ENCODE measurements at places on chromosomes 13 and 19.

DNA sequence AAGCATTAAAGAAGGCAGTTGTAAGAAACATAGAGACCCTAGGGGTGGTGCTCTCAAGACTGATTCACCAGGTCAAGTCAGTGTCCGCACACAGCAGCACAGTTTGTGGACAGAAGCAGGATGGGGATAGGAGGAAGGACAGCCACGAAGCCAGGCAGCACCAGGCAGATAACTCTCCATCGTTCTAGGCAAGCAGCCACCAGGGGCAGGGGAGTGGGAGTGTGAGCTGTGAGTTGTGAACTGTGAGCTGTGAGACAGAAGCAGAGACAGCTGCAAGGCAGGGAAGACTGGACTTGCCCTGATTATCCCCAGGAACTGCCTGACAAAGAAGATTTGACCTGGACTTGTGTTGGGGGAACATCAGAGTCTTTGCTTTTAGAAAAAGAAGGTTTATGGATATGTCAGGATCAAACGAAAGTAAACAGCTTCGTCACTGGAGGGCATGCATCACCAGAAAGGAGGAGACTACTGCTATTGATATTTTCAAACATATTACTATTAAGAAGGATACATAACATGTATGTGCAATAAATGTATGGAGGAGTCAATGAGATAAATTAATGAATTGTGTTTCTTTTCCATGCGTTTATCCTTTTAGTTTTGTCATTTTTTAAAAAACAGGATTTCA is 286.1 kb downstream of the IRS2 start:
- H3K27ac ChIP-seq = no peak overlapping the region
- no peaks in the 10 kb centered on the region for H3K4me1 ChIP-seq
- no peak overlapping the region for H3K4me3 ChIP-seq
- DNase-seq = no peak

DNA sequence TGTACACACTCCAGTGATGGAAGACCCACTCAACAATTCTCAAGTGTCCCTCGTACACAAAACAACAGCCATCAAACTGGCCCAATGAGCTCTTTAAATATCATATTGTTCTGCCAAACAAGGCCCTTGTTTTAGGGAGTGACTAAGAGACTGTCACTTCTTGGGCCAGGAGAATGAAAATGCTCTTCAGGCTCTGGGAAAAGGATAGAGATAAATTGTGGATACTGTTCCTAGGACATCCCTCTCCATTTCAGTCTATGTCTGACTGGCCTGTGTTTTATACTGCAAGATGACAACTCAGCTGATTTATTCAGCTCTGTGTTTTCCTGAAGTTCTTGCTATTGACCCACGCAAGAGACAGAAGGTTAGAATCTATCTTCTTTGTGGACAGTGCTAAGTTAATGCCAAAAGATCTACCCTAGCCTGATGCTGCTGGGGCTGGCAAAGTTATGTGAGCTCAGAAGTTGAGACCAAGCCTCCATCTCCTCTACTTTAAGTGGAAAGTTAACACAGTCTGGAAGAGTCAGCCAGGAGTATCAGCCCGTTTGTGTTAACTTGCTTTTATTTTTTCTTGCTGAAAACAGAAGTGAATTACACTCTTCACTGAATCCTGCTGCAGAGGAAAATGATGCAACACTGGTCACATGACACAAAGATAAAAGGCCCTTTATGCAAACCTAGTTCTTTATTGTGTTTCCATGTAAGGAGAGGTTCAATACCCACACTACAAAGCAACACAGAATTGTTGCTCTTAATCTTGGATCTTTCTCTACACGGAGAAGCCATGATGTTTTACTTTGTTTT is 14.6 kb downstream of the FRY start:
- no peaks in the 10 kb centered on the region for H3K36me3 ChIP-seq
- H3K27ac ChIP-seq = no peak overlapping the region
- no peak overlapping the region for H3K4me3 ChIP-seq
- H3K4me1 ChIP-seq = peaks cover 25% of the 10 kb centered on the region

- H3K36me3 ChIP-seq = peaks cover 68% of the 10 kb centered on the region
- H3K4me3 ChIP-seq = no peak overlapping the region
- peaks cover 16% of the 10 kb centered on the region for H3K4me1 ChIP-seq
- no peak for DNase-seq
- H3K27ac ChIP-seq = no peak overlapping the region
Observed at GRCh38 chr13:110210604-110210985, 96.4 kb downstream of the COL4A1 start.

- no peaks in the 10 kb centered on the region for H3K36me3 ChIP-seq
- no peaks in the 10 kb centered on the region for H3K4me1 ChIP-seq
- no peak for DNase-seq
- no peak overlapping the region for H3K4me3 ChIP-seq
- H3K27me3 ChIP-seq = no peaks in the 10 kb centered on the region
Observed at GRCh38 chr13:74921326-74921725, 560.6 kb downstream of the TBC1D4 start.

DNA sequence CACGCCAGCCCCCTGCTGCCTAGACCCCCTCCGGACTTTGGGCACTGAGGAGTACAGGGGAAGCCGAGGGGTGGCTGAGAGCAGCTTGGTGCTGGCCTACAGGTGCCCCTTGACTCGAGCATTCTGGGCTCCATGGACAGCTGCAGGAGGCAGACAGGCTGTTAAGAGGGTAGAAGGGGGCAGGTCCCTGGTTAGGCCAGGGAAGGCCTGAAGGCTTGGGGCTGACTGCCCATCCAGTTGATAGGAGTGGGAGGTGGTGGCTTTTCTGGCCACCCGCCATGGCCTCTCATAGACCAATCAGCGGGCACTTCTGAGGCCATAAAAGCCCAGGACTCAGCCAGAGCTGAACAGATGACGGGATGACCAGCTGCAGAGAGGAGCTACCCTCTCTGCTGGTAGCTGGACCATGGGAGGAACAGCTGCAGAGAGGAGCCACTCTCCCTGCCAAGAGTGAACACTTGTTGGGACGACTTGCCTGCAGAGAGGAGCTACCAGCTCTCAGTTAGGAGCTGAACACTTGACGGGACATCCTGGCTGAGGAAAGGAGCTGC is 10.7 kb upstream of the SUPT20H start:
- no peak overlapping the region for H3K27ac ChIP-seq
- H3K4me3 ChIP-seq = no peak overlapping the region
- H3K4me1 ChIP-seq = no peaks in the 10 kb centered on the region
- no peaks in the 10 kb centered on the region for H3K27me3 ChIP-seq
- no peak for DNase-seq

- H3K27me3 ChIP-seq = peaks cover 15% of the 10 kb centered on the region
- H3K27ac ChIP-seq = no peak overlapping the region
- no peaks in the 10 kb centered on the region for H3K4me1 ChIP-seq
- H3K36me3 ChIP-seq = no peaks in the 10 kb centered on the region
- no peak for DNase-seq
Observed at GRCh38 chr19:1763648-1764639, 10.6 kb downstream of the ONECUT3 start.

DNA sequence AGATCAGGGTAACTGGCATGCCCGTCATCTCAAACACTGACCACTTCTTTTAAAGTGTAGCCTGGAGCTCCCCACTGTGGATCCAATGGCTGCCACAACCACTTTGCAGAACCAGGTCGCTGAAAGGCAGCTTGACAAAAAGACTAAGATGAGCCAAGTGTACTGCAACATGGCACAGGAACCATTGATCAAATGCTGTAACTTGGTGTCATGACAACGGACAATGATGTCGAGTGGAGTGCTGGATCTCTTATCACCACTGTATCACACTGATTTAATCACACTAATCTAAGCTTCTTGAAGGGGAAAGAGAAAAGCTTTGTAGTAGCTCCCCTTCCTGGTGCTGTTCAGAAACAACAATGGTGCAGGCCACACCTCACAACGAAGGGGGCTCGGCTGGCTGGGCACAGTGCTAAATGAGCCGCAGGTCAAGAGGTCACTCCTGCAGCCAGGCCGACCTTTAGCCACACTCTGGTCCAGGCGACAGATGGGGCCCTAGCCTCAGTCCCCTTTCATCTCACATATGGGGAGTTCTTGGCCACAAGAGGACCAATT is 2.2 kb upstream of the TNFRSF19 start:
- no peak for DNase-seq
- no peak overlapping the region for H3K4me3 ChIP-seq
- H3K27me3 ChIP-seq = peaks cover 6% of the 10 kb centered on the region
- no peak overlapping the region for H3K27ac ChIP-seq
- H3K36me3 ChIP-seq = no peaks in the 10 kb centered on the region

DNA sequence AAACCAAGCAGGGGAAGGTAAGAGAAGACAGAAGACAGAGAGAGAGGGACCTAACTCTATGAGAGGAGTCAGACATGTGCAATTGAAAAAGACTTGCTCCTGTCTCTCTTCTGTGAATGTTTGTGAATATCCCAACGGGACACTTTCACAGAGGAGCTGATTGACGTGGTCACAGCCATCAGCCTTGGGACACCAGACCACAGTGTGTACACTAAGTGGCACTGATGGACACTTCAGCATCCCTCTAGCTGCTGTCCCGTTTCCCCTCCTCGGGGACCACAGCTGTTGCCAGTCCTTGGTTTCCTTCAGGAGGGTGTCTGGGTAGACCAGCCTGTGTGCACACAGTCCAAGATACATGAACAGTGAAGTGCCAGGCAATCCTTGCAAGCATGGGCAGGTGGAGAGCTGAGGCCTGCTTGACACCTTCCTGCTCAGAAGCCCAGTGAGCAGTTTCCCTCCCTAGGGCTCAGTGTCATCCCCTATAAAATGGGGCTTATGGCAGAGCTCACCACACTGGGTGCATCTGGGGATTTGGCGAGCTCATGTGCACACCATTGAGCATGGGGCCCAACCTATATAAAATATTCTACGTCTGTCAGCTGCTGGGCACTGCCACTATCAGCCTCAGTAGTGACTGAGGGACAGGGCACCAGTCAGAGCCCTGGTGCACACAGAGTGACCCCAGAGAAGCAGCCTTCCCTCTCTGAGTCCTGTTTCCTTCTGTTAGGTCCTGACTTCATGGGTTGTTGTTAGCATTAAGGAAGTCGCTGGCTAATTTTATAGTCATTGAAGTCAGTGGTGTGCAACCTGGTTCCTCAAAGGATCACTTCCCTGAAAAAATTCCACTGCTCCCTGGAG is 4.3 kb upstream of the USF2 start:
- peaks cover 22% of the 10 kb centered on the region for H3K4me1 ChIP-seq
- no peaks in the 10 kb centered on the region for H3K27me3 ChIP-seq
- no peak for DNase-seq
- no peaks in the 10 kb centered on the region for H3K36me3 ChIP-seq
- H3K4me3 ChIP-seq = no peak overlapping the region
- no peak overlapping the region for H3K27ac ChIP-seq

DNA sequence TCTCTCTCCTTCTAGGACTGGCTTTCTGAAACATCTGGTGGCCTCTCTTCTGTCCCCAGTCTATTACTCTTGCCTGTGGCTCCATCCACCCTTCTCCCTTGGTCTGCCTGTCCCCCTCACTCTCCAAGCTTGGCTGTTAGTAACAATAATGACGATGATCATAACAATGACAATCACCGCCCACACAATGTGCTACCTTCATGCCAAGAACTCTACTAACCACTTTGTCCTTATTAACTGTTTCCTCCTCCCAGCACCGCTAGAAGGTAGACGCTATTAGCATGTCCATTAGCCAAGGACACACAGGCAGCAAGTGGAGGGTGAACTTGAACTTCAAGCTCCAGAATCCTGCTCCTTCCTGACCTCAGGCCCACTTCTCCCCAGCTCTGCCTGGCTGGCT is 2.7 kb downstream of the GYS1 start:
- peak overlapping the region; percentile 26 for H3K27ac ChIP-seq
- no peak for DNase-seq
- peaks cover 37% of the 10 kb centered on the region for H3K36me3 ChIP-seq
- no peak overlapping the region for H3K4me3 ChIP-seq
- peaks cover 20% of the 10 kb centered on the region for H3K4me1 ChIP-seq

DNA sequence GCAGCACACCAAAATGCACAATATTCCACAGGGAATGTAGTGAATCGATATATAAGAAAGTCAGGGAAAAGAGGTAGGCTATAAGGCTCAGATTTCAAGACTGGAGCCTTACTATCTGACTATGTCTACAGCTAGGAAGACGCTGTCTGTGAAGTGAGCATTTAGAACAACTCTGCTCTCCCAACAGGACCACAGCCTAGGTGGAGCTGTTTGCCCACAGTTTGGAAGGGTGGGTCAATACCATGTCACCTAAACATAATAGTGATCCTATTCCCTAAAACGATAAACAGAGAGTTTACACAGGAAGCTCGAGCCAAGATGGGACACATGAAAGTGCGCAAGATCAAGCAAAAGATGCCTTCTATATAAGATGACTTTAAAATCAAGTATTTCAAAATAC is 2486.0 kb upstream of the PCDH20 start:
- no peak overlapping the region for H3K4me3 ChIP-seq
- no peaks in the 10 kb centered on the region for H3K27me3 ChIP-seq
- no peaks in the 10 kb centered on the region for H3K36me3 ChIP-seq
- no peak for DNase-seq
